ENCODE measurements at places on chromosomes 2 and 18. TPM values are rescaled to one million over a fixed set of nuclear protein-coding genes. Genes with fewer than 3 reads are reported as not detected.

Gene OTOS
- total RNA-seq: not detected

Gene POTEJ
- total RNA-seq: not detected

Gene MATN3
- total RNA-seq: 17.0 TPM

Gene ATP6V1B1
- total RNA-seq: 2.3 TPM

Gene AQP12B
- total RNA-seq: not detected

Gene L3MBTL4
- total RNA-seq: 0.05 TPM

Gene ASXL3
- total RNA-seq: not detected
